Stimulated activated CD4-positive, alpha-beta T cell treated with anti-CD3 and anti-CD28 coated beads, Interleukin-15, amount 100 ng/mL, for 1 hour (primary cell): ENCODE measurements at places on chromosomes 4 and X.

DNA sequence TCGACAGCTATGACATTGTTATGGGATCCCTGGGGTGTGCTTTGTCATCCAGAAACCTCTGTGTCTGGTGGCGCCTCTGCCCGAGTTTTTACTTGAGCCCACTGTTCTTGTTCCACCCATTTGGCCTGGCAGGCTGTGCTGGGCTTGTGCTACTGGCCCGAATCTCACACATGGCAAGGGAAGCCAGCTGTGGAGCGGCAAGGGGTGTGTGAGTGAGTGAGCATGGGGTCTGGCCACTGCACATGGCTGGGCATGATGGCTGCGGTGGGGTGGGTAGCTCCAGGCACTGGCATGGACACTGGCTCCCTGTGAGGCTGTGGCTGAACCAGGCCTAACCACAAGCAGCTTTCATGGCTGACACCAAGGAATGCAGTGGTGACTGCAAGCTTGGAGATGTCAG lies 89.2 kb downstream of the DACH2 start:
- DNase-seq, result no peak

GRCh38 chrX:46340696-46341095 lies 204.5 kb downstream of the ZNF674 start:
- DNase-seq, result no peak

DNA sequence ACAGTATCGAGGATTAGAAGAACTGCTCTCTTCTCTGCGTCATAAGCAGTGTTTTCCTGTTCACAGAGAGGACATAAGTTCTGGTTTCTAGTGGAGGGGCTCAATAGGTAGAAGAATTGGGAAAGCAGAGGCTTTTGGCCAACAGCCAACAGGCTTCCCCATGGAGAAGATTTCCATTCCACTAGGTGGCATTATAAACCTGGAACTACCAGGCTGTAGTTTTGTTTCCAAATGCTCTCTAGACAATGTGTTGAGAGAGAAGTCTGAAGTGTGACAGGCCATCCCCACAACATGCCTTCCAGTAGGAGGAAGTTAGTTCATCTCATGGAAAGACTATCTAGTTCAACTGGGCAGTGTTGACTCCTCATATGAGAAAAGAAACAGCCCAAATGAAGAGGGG lies 63.8 kb upstream of the ANXA10 start:
- DNase-seq, result no peak

GRCh38 chr4:6658209-6658595 lies 17.7 kb downstream of the MRFAP1 start:
- DNase-seq, result no peak

DNA sequence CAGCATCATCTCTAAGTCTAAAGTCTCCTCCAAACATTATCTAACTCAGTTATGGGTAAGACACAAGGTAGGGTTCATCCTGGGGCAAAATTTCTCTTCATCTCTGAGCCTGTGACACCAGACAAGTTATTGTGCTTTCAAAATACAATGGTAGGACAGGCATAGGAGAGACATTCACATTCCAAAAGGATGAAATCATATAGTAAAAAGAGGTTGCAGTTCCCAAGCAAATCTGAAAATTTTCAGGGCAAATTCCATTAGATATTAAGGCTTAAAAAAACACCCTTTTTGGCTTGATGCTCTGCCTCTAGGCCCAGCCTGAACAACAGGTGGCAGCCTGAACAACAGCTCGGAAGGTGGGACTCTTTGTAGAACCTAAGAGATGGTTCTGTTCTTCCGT lies 448.3 kb upstream of the SLIT2 start:
- DNase-seq, result no peak

- no peak for DNase-seq
Observed at GRCh38 chr4:53703267-53703655, 112.0 kb upstream of the LNX1 start.

DNA sequence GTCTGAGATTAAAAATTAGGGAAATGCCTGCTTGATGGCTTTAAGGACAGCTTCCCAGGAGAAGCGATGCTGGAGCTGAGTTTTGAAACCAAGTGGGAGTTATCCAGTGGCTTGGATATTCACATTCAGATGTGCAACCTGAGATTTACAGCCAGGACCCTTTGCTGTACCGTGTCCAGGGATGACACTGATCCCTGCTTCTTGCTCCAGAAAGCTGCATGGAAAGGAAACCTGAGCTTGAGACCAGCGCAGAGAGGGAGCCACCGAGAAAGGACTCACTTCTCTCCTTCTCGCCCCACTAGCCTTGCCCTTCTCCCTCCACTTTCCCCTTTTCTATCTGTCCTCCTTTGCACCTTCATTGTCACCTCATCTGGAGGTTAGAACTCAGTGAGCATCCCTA lies 254.5 kb upstream of the PPARGC1A start:
- no peak for DNase-seq

DNA sequence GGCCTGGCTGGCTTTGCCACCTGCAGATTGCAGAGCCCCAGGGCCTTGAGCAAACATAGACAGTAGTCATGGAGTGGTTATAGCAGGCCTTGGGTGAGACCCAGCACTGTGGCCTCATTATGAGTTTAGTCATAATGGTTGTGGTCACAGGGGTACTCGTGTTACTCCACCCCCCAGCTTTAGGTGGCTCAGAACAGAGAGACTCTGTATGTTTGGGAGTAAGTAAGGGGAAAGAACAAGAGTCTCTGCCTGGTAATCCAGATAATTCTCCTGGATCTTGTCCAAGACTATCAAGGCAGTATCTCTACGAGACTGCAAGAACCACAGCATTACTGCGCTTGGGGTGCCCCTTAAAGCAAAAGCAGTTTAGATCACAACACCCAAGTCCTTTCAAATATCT lies 62.3 kb upstream of the SCRG1 start:
- no peak for DNase-seq

DNA sequence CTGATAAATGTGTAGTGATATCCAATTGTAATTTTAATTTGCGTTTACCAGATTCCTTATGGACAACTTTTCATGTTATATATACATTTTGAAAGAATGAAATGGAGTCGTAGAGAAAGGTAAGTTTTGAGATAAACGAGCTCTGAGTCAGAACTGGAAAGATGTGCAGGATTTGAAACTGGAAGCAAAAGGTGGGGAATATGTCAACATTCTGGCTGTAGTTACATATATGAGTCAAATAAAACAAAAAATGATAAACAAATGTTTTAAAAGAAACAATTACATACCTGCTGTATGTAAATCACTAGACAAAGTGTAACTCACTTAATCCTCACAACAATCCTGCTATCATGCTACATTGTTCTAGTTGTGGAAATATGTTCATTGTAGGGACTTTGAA lies 84.0 kb downstream of the LPAR4 start:
- DNase-seq, result no peak

GRCh38 chr4:83855044-83855443 lies 319.1 kb downstream of the GPAT3 start:
- DNase-seq, result no peak

DNA sequence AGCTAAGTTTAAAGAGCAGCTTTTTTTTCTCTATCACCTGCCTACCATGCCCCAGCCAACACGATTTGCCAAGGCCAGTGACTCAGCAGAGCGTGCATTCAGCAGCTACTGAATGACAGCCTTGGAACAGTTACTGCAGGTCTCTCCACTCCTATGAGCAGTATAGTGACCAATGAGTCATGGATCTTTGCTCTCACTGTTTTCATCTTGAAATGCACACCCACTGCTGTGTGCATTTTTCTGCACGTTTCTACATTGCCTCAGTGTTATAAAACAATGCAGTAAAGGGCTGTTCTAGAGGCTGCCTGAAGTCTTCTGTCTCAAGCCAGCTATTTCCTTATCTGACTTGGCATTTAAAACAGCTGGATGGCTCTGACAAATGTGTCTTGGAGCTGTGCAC lies 66.0 kb upstream of the C4orf54 start:
- DNase-seq, result no peak

- DNase-seq, result no peak
Observed at GRCh38 chr4:105560421-105560848, 8.0 kb downstream of the ARHGEF38 start.

DNA sequence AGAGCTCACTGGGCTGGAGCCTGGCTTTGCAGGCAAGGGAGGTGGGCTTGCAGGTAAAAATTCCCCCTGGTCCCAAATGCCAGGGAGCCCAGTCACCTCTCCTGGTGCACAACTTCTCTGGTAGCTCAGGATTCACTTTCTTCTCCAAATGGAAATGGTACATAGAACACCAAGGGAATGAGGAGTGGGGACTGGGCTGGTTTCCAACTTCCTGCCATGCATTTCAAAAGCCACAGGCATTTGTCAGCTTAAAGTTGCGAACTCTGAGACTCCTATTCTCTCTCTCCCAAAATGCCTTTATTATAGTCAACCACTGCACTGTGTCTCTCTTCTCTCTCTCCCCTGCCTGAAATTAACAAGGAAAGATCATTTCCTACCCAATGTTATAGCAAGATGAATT lies 177.3 kb downstream of the GRIA3 start:
- no peak for DNase-seq
